ENCODE measurements at places on chromosomes 12 and 14.
A peak's percentile ranks its signal among the peaks of the same experiment; 100 is the strongest.

DNA sequence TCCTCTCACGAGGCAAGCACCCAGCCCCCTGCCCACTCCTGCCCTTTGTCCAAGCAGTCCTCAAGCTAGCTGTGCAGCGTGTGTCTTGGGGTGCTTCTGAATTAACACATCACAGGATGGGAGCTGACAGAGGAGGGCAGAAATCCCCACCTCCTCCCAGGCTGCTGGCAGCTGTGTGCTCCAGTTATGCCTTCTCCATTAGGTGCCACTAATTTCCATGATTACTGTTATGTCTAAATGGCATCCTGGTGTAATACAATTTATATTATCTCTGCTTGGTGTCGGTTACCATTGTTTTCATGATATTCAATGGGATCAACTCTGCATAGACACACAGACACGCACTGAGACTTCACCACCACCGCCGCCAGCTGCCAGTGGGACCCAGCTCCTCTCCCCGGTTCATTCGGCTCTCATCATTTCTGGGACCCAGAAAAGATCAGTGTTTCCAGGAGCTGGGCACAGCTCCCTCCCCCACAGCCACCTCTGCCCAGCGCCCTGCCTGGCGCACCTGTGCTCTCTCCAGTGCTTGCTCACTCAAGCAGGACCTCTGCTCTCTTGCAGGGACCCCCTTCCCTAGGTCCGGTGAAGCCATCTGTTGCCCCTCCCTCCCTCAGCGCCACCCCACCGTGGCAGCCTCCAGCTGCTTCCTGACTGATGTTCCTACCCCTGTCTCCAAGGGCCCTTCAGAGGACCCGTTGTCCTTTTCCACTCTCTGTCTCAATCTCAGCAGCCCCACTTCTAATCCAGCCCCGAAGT is 167.5 kb upstream of the FKBP4 start:
- no peak for ATAC-seq

DNA sequence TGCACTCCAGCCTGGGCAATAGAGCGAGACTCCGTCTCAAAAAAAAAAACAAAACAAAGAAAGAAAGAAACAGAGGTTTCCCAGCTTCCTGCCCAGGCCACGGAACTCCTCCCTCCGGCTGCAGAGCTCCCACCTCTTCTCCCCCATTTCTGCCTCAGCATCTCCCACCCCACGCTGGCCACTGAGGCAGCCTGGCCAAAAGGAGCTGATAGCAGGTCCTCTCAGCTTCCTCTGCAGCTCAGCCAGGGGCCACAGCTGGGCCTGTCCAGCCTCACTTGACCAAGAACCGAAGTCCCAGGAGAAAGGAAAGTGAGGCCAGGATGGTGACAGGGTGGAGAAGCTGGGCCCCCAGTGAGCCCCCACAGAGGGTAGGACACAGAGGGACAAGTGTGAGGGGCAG is 33.4 kb upstream of the CD9 start:
- ATAC-seq: no peak

- ATAC-seq: no peak
Measured at GRCh38 chr14:89167705-89168104, 249.3 kb downstream of the FOXN3 start.

DNA sequence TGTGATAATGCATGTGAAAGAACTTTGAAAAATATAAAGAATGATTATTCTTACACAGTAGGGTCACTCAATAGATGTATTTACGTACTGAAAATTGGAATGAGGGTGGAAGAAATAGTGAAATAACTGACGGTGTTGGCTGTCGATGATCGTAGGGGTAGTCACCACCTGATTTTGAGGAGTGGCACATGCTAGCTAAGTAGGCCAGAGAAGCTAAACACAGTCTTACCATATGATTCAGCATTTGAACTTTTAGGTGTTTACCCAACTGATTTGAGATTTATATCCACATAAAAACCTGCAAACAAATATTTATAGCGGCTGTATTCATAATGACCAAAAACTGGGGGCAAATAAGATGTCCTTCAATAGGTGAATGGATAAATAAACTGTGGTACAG is 47.6 kb upstream of the HIF1A start:
- ATAC-seq: no peak

- no peak for ATAC-seq
Measured at GRCh38 chr12:29547864-29548263, 50.4 kb upstream of the OVCH1 start.

DNA sequence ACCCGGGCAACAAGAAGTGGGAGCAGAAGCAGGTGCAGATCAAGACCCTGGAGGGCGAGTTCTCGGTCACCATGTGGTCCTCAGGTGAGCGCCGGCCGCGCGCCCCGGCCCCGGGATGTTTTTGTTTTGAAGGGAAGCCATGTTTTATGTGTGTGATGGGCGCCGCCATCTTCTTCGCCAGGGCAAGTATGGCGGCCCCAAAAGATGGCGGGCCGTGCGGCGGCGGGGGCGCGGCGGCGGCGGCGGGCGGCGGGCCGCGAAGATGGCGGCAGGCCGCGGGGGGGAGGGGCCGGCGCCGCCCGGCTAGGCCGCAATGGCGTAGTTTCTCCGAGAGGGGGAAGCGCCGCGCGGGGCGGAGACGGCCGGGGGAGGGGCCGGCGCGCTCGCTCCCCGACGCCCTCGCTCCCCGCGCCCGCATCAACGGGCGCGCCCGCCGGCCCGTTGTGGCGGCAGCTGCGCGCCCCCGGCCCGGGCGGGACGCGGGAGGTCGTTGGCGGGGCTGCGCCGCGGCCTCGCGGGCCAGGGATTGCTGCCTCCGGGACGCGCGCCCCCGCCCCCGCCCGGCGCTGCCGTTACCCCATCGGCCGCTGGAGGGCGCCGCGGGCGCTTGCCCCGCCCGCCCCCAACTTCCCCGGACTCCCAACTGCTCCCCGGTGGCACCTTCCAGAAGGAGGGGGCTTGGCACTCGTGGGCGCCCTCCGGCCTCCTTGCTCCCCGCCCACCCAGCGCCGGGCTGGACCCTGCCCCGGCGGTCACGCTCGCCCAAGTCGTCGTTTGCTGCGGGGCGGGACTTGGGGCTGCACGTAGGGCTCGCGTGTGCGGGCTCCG is 1.1 kb downstream of the YY1 start:
- ATAC-seq: peak; percentile 75

GRCh38 chr12:1510056-1510812 is 84.1 kb downstream of the FBXL14 start:
- ATAC-seq: no peak

DNA sequence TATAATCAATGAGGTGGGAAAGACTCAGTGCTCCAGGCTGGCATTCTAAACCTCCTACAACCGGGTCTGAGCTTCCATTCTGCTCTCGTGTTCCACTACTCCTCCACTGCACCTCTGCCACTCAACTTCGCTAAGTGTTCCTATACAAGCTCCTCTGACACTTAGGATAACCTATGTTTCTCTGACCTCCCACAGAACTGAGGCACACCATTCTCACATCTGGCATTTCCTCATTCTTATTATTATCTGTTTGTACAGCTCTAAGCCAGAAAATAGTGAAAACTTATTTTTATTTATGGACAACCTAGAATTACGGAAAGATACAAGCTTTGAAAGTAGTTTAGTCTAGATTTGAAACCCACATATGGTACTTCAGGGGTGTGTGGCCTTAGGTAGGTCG is 127.0 kb downstream of the MED13L start:
- peak; percentile 44 for ATAC-seq

DNA sequence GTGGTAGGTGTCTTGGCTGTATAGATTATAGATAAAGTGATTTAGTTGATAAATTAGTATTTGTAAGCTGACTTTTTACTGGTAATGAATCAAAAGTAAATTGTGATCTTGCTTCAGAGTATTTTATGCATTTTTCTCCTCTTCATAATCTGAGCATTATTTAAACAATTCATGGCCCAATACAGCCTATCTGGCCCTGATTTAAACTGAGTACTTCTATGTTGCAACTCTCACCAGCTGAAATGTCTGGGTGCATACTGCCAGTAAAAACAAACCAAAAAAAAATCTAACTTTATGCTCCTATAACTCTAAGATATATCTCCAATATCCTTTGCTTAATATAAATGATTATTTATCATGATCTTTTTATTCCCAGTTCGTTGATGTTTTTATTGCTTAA is 86.6 kb downstream of the MIA2 start:
- no peak for ATAC-seq

DNA sequence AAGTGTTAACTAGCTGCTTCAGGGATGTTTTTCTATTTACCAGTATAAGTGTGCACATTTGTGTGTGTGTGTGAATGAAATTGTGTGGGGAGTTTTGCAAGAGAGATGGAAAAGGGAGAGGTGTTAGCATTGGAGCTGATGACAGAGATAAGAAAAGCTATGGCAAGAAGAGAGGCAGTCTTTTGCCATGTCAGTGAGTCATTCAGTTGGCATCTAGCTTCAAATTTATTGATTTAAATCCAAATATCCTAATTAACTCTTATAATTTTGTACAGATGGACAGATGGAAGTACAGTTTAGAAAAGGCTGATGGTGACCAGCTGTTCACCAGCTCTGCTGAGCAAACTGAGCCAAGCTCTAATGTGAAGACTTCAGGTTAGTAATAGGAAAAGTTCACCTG is 3.3 kb upstream of the BHLHE41 start:
- no peak for ATAC-seq

DNA sequence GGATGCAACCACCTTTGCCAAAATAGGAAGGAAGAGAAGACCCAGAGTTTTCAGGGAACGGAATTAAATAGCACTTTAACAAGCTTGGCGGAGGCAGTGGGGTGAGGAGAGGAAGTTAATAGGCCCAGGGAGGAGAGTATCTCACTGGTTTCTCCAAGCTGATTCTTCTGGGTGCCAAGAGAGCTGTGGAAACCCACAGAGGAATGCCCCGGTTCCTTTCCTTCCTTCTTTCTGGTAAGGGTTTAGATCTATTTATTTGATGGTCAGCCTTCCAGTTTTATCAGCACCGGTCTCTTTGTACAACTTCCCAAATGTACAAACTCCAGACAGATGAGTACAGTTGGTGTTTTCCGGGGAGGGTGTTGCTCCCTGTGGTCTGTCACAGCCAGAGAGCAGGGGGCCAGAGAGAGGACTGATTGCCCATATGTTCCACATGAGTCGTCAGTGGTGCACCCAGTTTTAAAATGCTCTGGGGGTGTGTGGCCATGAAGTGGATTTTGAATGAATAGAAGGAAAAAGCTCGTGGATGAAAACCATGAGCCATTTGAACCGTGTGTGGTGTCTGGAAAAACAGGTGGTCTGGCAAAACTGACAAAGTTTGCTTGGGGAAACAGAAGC is 26.6 kb downstream of the PRKCH start:
- no peak for ATAC-seq

DNA sequence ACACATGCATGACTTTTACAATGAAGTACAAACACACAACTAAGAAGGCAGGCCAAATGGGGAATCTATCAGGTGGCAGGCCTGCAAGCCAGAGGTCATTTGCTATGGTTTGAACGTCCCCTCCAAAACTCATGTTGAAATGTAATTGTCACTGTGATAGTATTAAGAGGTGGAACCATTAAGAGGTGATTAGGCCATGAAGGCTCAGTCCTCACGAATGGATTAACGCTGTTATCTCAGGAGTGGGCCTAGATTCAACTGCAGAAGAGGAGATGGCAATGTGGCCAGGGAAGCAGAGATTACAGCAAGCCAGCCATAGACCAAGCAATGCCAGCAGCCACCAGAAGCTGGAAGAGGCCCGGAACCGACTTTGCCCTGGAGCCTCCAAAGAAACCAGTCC is 13.5 kb upstream of the ACTR6 start:
- ATAC-seq: no peak

DNA sequence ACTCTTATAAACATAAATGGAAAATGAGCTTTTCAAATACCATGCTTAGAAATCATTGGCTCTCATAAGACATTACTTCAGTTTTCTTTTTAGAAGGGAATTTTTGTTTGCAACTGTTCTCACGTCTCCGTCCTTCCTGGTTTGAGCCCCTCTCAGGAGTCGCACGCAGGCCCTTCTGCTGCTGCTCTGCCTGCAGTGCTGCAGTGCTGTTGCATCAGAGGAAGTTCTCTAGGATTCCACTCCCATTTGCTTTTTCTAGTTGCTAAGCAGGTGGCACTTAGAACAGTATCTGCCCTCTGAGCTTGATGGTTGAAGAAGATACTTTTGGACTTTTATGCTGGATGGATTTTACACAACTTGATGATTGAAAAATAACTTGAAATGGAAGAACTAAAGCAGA is 70.8 kb downstream of the SCN8A start:
- no peak for ATAC-seq

DNA sequence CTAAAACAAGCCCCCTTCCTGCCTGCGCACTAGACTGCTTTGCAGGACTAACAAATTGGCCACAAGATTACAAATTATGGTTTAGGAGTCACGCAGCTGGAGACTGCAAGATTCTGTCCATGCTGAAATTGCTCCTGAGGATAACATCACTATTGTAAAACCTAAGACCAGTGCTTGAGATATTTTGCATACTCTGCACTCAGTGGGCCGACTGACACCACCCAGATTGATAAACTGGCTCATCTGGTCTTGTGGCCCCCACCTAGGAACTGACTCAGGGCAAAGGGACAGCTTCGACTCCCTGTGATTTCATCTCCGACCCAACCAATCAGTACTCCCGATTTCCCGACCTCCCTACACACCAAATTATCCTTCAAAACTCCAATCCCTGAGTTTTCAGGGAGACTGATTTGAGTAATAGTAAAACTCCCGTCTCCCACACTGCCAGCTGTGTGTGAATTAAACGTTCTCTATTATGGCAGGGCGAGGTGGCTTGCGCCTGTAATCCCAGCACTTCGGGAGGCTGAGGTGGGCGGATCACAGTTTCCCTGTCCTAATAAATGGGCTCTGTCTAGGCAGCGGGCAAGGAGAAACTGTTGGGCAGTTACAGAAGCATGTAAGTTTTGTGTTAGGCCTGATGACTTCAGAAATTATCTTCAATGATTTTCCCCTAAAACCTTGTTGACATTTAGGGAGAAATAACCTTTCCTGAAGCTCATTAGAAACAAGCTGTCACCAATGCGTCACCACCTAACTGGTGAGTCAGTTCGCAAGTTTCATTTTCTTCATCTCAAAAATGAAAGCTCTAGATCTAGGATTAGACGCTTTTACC is 5.3 kb upstream of the UBC start:
- ATAC-seq: no peak

GRCh38 chr12:26748741-26749431 is 84.1 kb downstream of the ITPR2 start:
- ATAC-seq: peak; percentile 47

DNA sequence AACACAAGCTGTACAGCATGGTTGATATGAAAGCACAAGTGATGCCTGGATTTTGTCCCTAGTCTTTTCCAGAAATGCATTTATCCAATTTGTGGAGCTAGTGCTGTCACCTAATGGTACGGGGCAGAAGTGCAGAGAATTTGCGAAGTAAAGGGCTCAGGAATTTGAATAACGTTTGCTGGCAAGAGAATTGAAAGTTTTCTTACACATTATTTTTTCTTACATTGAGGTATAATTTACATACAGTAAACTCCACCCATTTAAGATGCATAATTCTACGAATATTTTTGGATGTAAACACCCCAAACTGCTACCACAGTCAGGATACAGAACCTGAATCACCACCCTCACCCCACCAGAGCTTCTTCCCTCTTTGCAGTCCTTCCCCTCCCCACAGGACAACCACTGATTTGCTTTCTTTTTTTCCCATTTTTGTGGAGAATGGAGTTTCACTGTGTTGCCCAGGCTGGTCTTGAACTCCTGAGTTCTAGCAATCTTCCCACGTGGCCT is 3.5 kb downstream of the AICDA start:
- peak; percentile 90 for ATAC-seq
